ENCODE measurements at places on chromosomes 1 and 21.

DNA sequence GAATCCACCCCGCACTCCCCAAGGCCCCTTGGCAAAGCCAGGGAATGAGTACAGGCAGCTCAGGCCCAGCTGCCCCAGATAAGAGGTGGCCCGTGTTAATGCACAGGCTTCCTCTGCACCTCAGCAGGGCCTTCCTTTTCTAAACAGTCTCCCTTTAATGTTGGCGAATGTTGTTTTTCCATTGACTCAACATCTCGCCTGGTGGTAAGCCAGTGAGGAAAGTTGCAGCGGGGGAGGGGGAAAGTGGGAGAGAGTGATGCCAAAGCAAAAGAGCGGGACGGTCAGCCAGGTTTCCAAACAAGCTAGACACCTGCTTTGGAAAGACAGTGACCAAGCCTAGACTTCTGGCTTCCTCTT lies 10.3 kb upstream of the PROX1 start:
- DNase-seq = no peak

DNA sequence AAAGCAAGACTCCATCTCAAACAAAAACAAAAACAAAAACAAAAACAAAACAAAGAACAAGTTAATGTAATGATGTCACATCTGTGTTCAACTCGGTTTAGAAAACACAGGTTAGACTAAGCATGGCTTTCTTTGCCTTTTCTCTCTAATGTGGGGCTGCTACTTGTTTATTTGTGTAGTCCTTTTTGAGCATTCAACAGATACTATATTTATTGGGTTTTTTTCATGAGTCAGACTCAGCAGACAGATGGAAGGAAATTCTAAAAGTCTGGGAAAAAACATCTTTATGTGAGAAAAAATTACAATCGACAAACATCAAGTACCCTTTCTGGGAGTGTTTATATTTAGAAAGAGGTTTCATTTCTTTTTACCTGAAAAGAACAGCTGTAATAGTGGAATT lies 22.3 kb upstream of the OTUD3 start:
- no peak for DNase-seq

DNA sequence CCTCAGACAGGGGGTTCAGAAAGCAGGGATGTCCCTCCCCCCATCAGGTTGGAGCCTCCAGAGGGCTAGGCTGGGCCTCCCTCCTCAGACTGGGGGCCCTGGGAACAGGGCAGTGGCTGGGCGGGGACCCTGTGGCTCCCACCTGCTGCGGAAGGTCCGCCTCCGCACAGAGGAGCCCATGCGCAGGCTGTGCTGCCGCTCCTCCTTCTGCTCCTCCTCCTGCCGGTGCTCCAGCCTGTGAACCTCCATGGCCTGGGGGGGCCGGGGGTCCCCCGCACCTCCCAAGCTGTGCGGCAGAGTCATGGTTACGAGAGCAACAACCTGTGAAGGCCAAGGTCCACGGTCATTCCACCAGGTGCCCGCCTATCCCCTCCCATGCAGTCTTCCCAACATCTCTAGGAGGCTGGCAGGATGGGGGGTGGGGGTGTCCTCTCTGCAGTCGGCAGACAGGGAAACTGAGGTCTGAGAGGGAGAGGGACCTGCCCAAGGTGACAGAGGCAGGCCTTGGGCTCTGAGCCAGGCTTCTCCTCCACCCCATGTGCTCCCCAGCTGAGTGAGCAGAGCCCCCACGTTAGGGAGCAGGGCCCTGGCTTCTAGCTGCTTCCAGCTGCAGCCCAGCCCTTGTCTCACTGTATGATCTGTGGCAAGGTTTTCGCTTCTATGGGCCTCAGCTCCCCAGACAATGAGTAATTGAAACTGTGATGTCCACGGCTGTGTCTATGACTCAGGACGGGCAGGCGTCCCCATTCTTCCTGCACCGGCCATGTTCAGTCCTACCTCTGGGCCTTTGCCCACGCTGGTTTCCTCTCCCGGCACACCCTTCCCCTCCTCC lies 3.4 kb downstream of the MYOM3 start:
- peak; percentile 23 for DNase-seq

- DNase-seq = no peak
These were observed 14.0 kb downstream of the ZNF496 start for GRCh38 chr1:247317702-247318101.

GRCh38 chr1:231799363-231799986 lies 172.9 kb downstream of the DISC1 start:
- no peak for DNase-seq

- DNase-seq = no peak
These were observed 429.6 kb downstream of the PLPP3 start for GRCh38 chr1:56149761-56150160.

GRCh38 chr21:28142697-28143096 lies 850.0 kb downstream of the LTN1 start:
- DNase-seq = peak; percentile 49

GRCh38 chr1:192506741-192507155 lies 68.8 kb upstream of the RGS1 start:
- peak; percentile 30 for DNase-seq

GRCh38 chr1:192104852-192105251 lies 53.4 kb upstream of the RGS18 start:
- peak; percentile 82 for DNase-seq

- no peak for DNase-seq
These were observed 608.1 kb upstream of the CAMK1G start for GRCh38 chr1:208975456-208975855.

DNA sequence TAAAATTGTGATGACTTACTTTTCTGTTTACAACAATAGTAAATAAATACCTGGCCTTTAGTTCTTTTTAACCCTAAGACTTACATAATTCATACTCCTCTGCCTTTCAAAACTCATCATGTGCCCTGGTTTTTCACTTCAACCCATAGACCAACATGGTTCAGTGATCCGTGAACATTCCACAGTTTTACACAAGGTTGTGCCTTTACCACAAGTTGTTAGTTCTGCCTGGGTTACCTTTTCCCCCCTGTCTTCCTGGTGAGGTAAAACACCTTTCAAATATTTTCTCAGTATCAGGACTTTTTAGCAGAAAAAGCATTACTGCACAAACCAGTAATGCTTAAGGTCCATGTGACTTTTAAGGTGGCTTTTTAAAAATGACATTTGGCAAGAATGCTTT lies 1466.4 kb downstream of the PLA2G4A start:
- no peak for DNase-seq

DNA sequence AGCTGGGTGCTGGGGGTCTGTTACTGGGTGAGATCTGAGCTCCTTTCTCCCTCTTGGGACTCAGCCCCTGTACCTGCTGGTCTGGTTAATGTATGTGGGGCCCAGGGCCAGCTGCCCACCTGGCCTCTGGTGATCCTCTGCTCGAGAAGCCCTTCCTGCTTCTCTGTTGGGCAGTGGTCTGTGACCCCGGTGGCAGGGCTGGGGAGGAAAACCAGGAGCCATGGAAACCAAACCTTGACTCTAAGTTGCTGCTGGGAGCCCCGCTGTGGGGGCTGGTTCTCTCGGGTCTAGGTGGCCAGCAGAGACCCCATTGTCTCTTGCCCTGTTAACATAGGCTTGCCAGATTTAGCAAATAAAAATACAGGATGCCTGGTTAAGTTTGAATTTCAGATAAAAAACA lies 1.3 kb downstream of the PADI1 start:
- DNase-seq = no peak

DNA sequence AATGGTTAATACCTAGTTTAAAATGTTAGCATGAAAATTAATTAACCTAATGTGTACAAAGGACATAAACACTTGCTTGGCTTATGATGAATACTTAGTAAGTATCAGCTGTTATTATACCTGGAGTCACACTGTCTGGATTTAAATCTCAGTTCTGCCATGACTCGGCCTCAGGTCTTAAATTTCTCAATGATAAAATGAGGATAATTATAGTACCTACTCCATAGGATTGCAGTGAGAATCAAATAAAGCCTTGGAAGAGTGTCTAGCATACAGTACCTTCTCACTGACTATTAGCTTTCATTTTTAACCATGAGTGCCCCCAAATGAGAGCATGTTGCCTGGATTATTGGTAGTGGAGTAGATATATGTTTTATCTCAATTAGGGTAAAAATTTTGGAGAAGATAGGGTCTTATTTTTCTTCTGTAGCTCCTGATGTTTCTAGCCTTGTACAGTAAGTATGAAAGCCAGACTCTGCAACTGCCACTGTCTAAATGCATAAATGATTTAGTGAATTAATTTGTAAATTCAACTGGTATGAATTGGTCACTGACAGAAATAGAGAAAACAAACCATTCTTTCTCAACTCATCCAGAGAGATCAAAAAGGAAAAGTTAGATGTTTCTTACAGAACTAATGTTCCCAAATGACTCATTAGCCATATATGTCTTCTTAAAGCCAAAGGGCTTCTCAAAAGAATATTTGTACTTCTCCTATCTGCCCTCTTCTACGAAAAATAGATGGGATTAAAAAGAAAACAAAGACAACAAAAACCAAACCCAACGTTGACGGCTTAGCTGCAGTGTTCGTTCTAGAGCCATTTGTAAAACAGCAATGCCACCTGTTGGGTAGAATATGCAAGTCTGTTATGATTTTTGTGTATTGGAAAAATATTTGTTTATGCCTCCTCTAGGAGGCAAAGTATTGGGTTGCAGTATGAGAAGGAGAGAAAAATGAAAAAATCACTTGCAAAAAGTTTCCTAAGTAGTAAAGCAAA lies 53.8 kb upstream of the MROH9 start:
- DNase-seq = no peak

- peak; percentile 52 for DNase-seq
These were observed 193.3 kb upstream of the SNX7 start for GRCh38 chr1:98468111-98468717.

GRCh38 chr1:15103906-15104305 lies 49.6 kb upstream of the TMEM51 start:
- no peak for DNase-seq

DNA sequence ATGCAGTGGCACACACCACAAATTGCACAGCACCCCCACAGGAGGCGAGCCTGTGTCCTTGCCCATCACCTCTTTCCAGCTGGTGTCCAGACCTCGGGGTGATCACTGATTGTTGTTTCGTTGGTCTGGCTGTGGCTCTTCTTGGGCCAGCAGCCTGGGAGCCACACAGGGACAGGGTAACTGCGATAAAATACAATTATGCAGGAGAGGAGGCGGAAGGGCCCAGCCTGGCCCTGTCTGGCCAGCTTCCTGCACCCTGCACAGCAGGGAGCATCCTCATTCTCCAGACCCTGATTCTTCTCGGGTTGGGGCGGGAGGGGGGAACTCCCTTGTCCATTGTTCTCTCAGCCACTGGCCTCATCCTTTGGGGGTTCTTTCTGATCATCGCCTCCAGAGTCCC lies 83.6 kb downstream of the ADARB1 start:
- DNase-seq = no peak

- DNase-seq = no peak
These were observed 643 bp downstream of the NRAS start for GRCh38 chr1:114715952-114716303.

DNA sequence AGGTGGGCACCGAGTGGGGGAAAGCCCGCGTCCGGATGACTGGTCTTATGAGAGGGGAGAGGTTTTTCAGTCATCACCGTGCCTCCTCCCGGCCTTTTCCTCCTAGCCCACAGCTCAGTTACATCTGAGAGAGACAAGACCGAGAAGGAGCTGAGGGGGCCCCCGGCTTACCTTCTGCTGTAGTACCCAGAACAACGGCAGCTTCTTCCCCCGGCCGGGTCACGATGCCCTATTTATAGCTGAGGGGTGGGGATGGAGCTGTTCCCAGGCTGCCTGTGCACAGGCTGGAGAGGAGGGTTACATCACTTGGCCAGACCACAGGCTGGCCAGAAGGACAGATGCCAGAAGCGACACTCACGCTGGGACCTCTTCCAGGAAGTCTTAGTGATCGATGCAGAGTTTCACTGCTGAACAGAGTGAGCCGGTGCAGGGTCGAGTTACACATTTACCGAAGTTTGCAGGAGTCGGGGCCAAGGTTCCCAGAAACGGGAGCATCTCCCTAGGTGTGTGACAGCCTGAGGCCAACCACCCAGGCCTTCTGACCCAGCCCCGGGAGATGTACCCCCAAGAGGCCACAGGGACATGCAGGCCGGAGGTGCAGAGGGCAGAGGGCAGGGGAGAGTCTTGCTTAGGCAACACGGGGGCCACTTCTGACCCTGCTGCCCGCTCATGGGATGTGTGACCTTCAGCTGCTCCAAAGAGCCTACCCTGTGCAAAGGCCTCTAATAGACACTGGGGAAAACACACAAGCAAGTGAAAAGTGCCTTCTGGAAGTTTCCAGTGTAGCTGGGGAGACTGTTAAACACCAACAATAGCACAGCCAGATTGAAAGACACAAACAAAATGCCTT lies at the start of gene AGT:
AGT (minus strand) TSS at position 208 of the 850 bp plus-strand sequence. CDS start 3,299 bp downstream, outside the sequence.
- peak; percentile 23 for DNase-seq

GRCh38 chr1:201450721-201451291 lies 18.2 kb downstream of the PHLDA3 start:
- DNase-seq = no peak

GRCh38 chr1:172268237-172268636 lies 152.2 kb upstream of the C1orf105 start:
- DNase-seq = no peak

GRCh38 chr1:119778886-119779560 lies 10.3 kb upstream of the HMGCS2 start:
- no peak for DNase-seq

DNA sequence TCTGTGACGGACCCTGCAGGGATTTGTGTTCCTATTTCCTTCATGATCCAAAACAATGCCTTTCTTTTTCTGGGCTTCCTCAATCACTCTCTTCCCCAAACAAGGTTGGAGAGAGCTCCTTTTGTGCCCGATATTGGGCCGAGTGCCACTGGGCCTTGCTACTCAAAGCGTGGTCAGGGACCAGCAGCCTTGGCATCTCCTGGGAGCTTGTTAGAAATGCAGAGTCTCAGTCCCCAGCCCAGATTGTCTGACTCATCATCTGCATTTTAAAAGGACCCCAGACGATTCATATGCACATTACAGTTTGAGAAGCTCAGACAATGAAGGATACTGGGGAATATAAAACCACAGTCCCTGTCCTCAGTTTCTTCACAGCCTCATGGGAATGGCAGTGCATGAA lies 19.9 kb downstream of the ADORA1 start:
- DNase-seq = no peak

DNA sequence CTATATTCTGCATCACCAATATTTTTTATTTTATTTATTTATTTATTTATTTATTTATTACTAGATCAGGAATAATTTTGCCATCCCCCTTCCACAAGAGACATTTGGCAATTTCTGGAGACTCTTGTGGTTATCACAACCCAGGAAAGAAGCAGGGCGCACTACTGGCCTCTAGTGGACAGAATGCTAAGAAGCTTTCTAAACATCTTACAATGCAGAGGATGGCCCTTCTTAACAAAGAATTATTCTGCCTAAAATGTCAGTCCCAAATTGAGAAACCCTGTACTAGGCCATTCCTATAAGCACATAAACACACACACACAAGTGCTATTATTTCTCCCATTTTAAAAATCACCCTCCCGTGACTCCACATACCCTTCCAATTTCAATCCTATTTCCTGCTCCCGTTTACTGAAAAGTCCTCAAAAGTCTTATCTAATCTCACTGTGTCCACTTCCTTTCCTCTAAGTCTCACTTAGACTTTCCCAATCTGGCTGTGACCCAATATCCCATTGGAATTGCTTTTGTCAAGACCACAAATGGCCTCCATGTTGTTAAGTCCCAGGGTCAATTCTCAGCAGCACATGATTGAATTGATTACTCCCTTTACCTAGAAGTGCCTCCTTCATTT lies 43.7 kb upstream of the RNF11 start:
- DNase-seq = peak; percentile 63
